ENCODE measurements at places on chromosomes 7 and 10. TPM values are rescaled to one million over a fixed set of nuclear protein-coding genes. Genes with fewer than 3 reads are reported as not detected.

LRIT1 gene
- not detected for total RNA-seq

NPTX2 gene
- total RNA-seq = 1.5 TPM

OR9A2 gene
- total RNA-seq = not detected

MEOX2 gene
- total RNA-seq = 0.33 TPM

- no peak for DNase-seq
Observed at GRCh38 chr10:14571866-14572507, 202.7 kb downstream of the FAM107B start.

- DNase-seq = no peak
Observed at GRCh38 chr10:97922022-97922758, 72.5 kb downstream of the GOLGA7B start.

- no peak for DNase-seq
Observed at GRCh38 chr10:124921261-124921660, 20.7 kb upstream of the ZRANB1 start.

NUDT13 gene
- total RNA-seq = 4.0 TPM

DNA sequence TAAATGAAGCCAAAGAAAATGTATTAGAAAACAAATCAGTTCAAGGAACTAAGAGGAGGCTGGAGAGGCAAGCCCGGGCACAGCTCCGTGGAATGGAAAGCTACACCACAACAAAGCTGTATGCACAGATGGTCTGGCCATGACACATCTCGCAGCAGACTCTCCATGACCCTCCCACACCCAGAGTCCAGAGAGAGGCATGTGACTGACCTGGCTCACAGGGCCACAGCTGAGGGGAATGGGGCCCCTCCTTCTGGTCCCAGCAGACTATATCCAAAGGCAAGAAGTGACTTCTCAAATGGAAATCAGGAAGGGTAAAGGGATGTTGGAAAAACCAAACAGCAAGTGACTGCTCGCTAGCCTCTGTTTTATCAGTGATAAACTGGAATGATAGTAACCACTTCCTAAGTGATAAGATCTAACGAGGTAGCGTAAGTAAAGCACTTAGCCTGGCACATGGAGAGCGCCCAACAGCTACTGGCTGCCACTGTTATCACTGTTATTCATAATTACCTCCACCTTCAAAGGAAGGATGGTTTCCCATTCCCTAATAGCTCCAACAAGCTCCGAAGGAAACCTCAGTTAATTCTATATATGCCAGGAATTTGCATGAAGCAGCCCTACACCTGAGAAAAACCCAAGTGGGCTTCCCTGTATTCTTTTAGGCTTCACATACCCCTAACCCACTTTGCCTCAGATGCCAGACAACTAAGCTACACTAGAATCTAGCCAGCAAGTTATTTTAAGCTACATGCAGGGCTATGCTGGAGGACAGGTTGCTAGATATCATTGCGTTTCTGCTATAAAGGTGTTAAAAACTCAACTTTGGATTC lies 8.4 kb downstream of the OSBPL3 start:
- no peak for DNase-seq

CAV1 gene
- total RNA-seq = 13.4 TPM

DNA sequence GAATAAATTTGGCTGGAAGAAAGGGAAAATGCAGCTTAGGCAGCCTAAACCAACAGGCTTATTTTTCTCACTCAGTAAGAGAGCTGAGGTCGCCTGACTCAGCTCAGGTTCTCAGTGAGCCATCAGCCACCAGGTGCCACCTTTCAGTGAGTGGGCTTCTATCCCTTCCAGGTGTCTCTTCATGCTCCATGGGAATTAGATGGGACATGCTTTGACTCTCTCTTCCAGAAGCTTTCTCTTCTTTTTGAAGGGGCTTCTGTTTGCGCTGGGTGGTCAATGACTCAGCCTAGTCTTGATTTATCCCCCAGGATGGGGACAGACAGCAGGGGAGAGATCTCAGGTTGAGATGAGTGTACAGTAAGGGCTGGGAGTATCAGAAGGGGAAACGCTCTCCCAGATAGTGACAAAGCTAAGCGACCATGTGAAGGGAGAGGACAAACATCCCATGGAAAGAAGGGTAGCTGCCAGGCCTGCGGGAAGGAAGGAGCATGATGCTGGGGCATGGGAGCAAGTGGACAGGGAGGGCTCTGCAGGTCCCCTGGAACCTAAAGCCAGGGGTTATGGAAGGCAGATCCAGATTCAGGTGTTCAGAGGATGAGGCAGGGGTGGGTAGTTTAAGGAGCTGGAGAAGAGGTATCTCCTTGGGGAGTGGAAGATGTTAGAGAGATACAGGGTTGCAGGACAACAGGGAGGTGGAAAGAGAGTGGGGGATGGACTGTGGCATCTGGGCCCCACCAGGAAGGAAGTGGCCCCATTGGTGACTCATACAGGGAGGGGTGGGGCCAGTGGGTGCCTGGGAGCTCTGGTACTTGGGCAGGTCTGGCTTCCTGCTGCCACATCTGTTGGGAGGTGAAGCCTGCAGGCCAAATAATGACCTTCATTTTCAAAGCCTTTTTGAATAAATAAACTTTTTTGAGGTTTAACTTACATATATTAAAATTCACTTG lies 32.5 kb downstream of the OGDH start:
- peak; percentile 70 for DNase-seq

FAM237B gene
- total RNA-seq = not detected

GRM8 gene
- total RNA-seq = 4.9 TPM

GRCh38 chr7:91720260-91720937 lies 160.1 kb downstream of the MTERF1 start:
- DNase-seq = no peak

All from liver (tissue), 10 donors.